ENCODE measurements at places on chromosomes 3 and 15.

- DNase-seq = peak; percentile 18
Observed at GRCh38 chr15:69414701-69415167, 585 bp downstream of the KIF23 start.

GRCh38 chr3:88040529-88040928 is 18.3 kb downstream of the CGGBP1 start:
- no peak for DNase-seq

DNA sequence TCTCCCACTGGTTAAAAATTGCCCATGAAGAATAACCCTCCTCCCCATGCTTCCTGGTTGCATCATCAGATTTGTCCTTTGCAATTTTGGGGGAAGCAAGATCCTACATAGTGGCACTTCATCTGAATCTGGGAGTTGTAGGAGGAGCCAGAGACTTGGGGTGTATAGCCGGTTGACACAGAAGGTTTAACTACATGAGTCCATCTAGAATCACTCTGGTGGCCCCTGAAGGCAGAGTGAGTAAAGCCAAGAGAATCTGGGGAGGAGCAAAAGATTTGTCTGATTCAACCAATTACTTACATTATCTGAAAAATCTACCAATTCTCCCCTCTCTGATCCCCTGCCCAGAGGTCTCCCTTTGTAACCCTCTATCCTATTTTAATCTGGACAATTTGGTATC is 50.1 kb downstream of the SYN2 start:
- no peak for DNase-seq

DNA sequence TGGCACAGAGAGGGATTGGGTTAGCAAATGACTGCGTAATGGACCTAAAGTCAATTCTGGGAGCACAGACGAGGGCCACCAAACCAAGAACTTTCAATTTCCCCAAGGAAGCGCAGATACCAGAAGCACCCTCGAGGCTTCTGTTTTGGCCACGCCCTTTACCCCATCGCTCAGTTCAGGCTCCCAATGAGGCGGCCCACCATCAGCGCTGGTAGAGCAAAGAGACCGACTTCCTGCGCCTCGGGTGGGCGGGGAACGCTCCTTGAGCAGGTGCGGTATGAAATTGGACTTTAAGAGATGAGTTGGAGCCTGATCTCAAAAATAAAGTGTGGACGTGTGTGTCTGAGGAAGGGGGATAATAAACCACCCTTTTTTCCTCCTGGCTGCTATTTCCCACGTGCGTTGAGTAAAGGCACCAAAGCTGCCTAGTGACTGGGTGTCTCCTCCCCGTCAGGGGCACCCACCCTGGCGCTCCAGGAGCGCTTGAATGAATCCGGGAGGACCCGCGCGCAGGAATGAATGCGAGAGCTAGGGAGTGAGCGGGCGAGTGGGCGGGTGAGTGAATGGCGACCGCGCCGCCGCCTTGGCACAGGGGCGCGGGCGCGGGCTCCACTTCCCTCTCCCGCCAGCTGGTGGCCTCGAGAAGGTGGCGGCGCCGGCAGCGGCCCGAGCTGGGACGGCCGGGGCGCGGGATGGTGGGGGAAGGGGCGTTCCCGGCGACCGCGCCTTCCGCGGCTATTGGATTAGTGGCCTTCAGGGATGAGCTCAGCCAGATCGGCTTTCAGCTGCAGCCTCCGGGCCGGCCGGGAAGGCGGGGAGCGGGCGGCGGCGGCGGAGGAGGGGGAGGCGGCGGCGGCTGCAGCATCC is at the start of gene SPSB4:
Gene SPSB4 (plus strand): TSS at position 772 of the 867 bp plus-strand sequence. CDS start 14,758 bp downstream, outside the sequence.
- DNase-seq = peak; percentile 28

GRCh38 chr15:64808785-64809453 is 16.5 kb downstream of the PIF1 start:
- DNase-seq = no peak

DNA sequence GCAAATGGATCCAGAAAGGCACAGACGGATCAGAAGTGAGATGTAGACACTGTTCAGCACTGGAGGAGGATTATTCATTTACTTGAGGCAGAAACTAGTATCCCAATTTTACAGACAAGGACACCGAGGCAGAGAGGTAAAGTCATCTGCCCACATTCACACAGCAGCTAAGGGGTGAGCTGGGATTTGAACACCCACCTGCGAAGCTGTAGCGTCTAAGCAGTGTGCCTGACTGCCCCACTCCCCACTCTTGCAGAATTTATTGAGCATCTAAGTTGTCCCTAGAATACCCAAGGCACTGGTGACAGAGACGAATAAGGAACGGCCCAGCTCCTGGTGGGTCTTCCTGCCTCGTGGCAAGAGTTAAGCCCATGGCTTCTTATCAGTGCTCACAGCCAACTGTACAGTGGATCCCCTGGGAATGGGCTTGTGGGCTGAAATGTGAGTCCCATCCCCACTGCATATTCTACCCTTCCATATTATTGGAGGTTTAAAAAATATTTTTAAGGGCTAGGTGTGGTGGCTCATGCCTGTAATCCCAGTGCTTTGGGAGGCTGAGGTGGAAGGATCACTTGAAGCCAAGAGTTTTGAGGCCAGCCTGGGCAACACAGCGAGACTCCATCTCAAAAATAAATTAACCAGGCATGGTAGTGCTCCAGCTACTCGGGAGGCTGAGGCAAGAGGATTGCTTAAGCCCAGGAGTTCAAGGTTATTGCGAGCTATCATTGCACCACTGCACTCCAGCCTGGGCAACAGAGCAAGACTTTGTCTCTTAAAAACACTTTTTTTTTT is 77.6 kb downstream of the IQSEC1 start:
- no peak for DNase-seq

DNA sequence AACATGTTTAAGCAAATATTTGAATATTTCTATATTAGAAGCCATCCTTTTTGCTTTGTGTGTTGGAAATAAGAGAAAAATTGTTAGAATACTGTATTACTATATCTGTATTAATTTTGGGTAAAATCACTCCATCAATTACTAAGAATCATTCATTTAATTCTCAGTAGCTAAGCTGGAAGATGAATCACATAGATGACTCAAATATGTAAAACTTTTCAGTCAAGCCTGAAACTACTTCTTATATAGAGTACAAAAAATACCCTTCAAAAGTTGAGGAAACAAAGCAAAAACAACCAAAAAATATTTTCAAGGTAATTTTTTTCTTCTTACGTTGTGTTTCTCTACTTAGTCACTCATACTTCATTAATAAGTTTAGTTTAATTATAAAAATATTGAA is 205.7 kb upstream of the ROBO1 start:
- DNase-seq = no peak

DNA sequence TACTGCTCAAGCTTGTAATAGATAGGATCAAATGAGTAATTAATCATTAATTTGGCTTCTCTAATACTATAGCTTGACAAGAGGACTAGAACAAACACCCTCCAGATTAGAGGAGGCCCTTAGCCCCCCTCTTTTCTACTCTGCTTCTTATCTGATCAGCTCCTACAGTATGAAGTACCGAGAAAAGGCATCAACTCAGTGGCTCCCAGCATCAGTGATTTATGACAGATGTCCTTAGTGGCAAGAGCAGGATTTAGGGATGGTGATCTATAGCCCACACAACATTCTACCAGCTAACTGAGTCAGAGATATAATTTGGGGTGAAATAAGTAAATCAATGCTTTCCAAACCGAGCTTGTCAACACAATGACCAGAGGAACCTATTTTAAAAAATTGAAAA is 541.1 kb downstream of the NLGN1 start:
- no peak for DNase-seq

GRCh38 chr15:55823191-55823670 is 80.3 kb upstream of the PRTG start:
- DNase-seq = no peak

GRCh38 chr3:278300-279064 is 81.9 kb downstream of the CHL1 start:
- no peak for DNase-seq

GRCh38 chr3:29307295-29307694 is 26.4 kb downstream of the RBMS3 start:
- no peak for DNase-seq

DNA sequence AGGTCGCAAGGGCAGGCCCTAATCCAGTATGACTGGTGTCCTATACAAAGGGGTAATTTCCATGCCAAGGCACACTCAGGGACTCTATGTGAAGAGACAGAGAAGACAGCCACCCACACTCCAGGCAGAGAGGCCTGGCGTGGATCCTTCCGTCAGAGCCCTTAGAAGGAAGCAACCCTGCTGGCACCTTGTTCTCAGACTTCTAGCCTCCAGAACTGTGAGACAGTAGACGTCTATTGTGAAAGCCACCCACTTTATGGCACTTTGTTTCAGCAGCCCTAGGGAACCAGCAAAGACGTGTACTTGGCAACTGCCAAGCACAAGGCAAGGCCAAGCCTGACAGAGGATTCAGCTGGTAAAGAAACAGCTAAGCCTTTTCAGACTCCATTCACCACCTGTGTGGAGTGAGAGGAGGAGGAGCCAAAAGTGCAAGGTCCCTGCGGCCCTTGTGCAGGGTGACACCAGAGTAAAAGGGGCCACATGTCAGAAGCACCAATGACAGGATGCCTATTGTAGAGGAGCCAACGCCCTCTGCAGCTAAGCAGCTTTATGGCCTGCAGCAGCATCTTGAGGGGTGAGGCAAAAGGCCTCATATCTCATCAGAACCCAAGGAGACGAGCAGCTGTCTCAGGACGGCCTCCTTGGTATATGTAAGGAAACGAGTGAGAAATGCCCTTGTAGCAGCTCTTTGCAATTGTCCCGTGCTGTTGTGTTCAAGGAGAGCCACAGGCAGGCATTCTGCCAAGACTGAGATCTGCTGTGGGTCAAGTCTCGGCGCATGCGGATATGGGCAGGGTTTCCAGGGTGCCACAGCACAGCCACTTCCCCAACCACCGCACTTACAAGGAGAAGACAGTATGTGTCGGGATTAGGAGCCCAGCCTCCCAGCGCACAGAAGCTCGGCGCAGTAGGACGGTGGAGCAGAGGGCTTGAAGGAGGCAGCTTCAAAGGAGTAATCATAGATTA is 121.5 kb upstream of the LIPC start:
- no peak for DNase-seq

DNA sequence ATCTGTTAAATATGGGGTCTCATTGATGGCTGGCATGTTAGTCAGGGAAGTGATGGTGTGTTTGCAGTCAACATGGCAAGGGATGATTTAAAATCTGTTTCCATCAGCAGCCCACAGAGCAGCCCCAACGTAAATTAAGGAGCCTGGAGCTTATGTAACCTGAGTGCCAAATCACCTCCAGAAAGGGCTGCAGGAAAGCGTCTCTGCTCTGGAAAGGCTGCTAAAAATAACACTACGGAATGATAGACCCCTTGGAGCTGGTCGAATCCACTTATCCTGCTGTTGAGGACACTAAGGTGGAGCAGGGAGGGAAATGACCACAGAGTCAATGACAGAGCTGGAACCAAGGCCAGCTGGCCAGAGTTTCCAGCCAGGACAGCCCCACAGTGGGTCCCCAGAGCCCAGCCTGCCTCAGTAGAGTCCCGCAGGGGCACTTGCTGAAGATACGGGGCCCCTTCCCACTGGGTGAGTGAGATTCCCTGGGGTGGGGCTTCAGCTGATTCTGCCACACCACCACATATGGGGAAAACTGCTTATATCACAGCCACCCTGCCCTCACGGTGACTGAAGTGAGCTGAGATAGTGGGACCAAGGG is 63.5 kb downstream of the EPHB1 start:
- no peak for DNase-seq

- no peak for DNase-seq
Observed at GRCh38 chr3:9617056-9617455, 32.2 kb upstream of the MTMR14 start.

DNA sequence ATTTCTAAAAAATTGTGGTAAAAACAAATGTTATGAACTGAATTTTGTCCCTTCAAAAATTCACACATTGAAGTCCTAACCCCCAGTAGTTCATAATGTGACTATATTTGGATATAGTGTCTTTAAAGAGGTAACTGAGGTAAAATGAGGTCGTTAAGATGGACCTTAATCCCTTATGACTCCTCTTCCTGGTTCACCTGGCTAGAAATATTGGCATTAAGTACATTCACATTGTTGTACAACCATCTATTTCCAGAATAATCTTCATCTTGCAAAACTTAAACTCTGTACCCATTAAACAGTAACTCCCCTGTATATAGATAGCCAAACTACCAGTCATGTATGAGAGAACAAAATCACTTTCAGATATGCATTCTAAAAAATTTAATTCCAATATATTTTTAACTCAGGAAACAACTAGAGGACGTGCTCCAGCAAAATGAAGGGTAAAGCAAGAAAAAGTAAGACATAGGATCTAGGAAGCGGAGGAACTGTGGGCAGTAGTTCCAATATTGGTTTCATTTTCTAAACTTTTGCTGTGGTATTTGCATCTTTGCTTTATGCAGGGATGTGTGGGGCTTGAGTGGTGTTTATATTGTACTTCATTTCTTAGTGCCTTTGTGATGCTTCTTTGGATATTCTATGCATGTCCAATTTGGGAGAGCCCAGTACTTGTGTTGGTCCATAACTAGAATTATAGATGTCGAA is 36.7 kb upstream of the IL20RB start:
- no peak for DNase-seq

DNA sequence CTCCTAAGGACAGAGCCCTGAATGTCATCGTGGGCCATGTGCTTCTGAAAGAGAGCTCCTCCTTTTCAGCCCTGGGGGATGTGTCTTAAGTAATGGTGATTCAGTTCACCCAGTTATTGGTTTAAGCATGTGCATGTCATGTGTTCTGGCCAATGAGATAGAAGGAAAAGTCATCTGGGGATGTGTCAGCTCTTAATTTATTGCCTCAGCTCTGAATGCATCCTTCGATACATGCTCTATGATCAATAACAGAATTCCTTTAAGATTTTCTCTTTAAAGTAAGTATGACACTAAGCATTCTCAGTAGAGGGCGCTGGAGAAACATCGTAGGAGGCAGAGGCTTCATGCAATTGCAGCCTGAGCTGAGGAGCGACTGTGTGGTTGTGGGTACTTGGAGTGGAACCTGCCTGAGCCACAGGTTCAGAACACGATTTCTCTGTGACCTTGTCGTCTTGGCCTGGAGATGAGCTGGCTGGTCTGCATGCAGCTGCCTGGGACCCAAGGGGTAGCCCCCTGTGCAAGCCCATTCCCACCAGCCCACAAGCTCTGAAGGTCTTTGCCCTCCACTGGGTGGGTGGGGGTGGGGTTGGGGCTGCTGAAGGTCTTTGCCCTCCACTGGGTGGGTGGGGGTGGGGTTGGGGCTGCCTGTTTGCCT is 69.5 kb downstream of the C3orf38 start:
- DNase-seq = peak; percentile 44
